NK-92 treated with Interleukin-12 subunit alpha and Interleukin-12 subunit beta, amount 100 ng/mL, for 24 hours (cell line): ENCODE measurements at places on chromosomes 2 and 18.

- no peak for DNase-seq
Observed at GRCh38 chr2:229443546-229444268, 172.6 kb upstream of the PID1 start.

GRCh38 chr2:15874854-15875804 is 65.2 kb upstream of the MYCN start:
- no peak for DNase-seq

DNA sequence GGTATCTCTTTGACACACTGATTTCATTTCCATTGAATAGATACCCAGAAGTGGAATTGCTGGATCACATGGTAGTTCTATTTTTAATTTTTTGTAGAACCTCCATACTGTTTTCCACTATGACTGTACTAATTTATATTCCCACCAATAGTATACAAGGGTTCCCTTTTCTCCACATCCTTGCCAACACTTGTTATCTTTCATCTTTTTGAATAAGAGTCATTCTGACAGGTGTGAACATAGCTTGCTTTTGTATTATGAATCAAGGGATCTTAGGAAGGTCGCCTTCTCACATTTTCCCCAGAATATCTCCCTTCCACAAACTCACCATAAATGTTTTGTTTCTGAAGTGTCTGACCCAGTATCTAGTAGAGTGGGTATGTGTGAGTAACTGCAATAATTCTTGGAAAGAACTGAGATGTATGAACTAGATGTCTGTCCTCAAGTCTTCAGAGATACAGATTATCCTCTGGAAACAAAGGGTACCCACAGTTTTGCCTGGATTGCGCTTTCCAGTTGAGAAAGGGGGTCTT is 17.1 kb upstream of the SP3 start:
- DNase-seq: no peak

DNA sequence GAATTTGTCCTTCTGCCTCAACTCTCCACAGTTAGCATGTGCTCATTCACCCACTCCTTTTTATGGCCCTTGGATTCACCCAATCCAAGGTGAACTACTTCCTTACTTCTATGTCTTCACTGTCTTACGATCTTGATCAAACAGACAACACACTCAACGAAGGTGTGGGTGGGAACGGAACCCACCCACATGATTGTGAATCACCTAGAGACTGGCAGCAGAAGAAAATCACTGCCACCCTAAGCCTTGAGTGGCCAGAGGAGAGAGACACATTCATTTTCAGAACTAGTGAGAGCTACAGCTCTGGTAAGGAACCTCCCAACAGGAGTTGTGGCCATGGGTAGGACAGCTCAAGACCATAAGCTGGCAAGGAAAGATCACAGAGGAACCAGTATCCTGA is 194.3 kb downstream of the PLCL1 start:
- no peak for DNase-seq

DNA sequence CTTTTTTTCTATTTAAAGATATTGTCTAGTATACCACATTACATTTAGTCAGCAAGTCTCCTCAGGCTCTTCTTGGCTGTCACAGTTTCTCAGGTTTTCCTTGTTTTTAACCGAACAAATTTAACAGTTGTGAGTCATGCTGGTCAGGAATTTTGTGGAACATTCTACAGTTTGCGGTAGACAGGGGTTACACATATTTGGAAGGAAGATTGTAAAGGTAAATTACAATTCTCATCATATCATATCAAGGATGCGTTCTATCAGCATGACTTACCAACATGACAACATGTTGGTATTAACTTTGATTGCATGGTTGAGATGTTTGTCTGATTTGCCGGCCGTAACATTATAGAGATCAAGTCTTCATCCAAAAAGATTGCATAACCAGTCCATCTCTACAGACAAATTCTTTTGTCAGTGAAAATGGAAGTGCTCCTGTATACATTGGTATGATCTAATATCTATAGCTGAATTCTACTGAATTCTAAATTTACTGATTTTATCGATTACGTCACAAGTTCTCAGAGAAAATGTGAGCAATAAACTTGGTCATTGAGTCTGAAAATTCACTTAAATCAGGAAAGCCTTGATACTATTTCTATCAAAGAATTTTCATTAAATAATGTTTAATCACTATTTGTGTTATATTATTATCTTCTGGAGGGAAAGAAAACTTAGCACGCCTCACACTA is 664.4 kb upstream of the SLC8A1 start:
- DNase-seq: no peak

DNA sequence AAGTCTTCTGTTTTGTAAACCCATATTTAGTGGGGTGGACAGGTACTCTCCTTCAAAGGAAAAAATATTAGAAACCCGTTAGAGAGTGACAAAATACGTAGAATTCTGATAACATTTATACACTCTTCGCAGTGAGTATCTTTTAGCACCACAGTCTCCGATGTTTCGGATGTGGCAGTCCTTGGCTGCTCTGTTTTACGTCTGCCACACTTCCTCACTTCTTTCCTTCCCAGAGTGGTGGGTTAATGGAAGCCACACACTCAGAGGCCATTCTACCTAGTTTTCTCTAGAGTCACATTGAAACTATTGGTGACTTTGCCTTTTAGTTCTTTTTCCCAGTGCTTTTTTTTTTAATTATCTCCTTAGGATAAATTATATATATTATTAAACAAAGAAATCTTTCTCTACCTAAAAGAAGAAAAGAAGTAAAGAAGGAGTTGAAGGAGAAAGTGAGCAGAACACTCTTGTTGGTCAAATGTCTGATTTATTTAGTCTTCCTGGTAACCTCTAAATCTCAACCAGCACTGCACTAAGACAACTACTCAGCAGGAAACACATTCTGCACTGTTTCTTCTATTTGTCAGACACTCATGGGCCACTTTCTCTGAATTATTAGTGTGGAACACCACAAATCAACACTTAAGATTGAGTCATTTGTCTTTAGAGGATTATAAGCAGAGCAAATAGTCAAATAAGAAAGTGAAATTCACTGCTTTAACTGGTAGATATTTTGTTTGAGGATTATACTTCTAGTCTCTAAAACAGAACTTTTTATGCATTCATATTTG is 451.3 kb upstream of the TMEFF2 start:
- no peak for DNase-seq

GRCh38 chr18:12397793-12398192 is 9.9 kb upstream of the PRELID3A start:
- DNase-seq: no peak

DNA sequence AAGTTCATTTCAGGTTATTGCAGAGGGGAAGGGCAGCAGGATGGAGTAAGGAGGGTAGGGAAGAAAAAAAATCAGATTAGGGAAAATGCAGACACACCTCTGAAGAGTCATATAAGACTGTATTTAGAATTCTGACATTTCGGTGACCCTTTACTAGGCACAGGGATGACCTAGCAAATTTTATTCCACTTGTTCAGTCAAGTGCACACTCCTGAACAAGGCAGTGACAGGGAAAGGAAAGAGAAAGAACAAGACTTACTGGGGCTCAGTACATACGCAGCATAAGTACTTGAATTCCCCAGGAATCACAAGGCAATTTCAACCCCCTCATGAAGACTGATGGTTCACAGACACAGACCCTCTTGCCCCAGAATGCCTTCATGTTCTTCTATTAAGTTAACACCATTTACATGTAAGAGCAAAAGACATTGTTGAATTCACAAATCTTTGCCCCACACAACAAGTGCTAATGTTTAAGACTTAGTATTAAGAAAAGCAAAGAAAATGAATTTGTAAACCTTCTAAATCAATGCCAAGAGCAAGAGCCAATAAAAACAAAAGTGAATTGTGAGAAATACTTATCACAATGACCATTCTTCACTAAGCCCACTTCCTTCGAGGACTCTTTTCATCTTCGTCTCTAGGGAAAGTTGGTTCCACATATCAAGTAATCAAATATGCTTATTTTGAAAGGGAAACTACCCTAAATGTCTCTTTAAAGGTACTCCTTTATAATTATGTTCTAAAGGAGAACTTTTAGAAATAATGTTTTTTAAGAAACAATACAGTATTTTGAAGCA is 47.0 kb downstream of the COBLL1 start:
- DNase-seq: no peak

DNA sequence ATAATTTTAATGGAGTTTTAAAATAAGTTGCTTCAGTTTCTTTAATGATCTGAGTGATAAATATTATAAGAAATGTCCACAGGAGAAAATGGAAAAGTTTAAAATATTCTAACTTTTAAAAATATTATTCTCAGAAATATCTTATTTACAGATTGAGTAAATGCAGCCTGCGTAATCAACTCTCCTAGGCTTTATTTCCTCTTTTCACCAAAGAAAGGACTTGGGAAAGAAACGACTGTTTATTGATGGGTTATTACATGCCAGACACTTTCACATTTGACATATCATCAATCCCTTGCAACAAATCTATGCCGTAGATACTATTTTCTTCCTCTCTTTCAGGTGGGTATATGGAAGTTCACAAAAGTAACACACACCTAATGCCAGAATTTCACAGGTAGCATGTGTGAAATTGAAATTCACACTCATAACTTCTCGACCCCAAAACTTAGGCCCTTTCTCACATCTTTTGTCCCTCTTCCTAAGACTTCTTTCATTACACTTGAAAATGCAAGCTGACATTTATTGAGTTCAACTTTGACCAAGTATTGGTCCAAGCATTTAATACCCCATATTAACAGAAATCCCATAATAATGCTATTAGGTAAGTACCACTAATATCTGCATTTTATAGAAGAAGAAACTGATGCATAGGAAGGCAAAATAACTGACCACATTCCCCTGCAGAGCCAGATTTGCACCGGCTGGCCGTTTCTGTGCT is 49.2 kb downstream of the MYOM1 start:
- DNase-seq: no peak

GRCh38 chr2:199019898-199020507 is 437.7 kb downstream of the SATB2 start:
- DNase-seq: no peak

- peak; percentile 21 for DNase-seq
Observed at GRCh38 chr18:62131301-62131909, 55.5 kb downstream of the PIGN start.

DNA sequence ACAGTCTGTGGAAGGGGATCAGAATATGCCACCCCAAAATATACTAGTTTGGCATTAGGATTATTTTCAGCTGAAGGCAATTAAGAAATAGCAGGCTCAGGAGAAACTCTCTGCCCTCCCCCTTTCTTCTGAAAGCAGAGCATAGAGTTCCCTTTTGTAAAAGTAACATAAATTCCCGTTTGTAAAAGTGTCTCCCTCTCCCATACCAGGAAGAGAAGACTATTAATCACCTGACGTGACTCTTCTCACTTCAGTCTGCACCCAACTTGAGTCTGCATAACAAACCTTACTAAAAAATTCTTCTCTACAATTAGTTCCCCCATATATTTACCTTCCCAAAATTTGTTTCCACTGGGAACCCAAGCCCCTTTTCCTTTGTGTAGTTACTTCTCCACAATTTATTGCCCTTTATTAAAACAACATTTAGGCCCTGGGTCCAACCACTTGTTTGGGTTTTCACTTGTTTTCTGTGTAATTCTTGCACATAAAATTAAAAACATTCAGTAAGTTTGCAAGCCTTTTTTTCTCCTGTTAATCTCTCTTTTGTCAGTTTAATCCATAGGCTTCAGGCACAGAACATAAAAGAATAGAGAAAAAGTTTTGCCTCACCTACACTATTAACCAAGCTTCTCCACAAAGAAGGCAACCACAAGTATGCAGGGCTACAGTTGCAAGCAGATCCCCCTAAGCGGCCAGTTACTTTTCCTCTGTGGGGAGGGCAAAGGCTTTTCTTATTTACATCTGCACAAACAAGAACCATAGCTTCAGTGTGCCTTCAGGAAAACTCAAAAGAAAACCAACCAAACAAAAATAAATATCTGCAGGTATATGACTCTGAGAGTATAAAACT is 107.6 kb upstream of the MSH2 start:
- no peak for DNase-seq

GRCh38 chr2:99775585-99775984 is 285.8 kb upstream of the REV1 start:
- DNase-seq: no peak

DNA sequence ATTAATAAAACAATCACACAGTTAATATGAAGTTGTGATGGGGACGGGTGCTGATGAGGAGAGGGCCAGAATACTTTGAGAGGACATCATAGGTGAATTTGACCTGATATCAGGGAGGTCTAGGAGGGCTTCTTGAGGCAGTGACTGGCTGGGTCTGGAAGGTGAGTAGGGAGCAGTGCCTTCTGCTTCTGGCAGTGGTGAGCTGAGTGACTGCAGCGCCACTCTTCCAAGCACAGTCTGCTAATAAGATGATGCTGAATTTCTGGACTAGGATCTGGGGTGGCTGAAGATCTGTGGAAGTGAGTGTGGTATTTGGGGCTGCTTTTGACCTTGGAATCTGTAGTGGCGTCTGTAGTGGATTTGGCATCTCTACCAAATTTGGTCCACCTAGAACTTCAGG is 5.5 kb downstream of the DGKD start:
- DNase-seq: no peak

DNA sequence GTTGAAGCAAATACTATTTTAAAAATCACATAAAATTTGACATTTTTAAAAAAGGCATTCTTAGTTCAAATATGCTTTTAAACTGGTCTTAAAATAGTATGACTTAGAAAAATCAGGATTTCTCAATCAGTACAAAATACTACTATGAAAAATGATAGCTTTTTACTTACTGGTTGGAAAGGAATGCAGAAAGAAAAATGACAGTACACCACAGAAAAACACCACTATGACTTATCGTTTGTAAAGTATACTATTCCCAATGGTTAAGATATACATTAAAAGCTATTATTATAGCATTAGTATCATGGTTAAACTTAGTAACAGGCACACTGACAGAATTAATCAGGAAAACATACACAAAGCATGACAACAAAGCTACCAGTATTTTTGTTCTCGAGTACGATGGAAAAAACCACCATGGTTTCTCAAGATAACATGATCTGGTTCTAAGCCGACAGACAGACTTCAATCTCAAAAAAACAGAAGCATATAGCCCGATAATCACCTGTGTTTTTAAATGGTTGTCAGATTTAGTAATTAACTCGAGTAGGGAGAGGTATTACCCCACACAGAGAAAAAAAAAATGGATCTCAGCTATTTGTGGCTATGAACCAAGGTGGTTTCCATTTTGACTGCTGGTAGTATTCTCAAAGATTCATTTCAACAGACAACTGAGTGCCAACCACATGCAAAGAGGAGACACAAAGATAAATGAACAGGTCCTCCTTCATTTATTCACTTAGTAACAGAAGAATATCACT is 39.1 kb downstream of the CUL3 start:
- no peak for DNase-seq

- no peak for DNase-seq
Observed at GRCh38 chr2:86022661-86023365, 82.9 kb downstream of the POLR1A start.

GRCh38 chr2:96158554-96158940 is 13.3 kb upstream of the DUSP2 start:
- DNase-seq: no peak

DNA sequence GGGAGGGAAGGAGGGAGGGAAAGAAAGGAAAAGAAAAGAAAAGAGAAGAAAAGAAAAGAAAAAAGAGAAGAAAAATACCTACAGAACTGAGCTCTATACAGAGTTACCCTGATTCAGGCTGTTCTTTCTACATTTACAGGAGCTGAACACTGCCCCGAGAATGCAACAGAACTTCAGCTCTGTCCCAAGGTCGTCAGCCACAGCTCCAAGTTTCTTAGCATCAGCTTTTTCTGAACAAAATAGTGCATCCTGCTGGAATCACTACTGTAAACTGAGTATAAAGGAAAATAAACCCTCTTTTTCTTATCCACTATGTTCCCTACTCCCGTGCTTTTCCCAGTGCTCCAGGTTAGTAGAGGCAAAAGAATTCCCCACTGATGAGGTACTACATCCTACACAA is 4.7 kb upstream of the PPP4R1 start:
- no peak for DNase-seq
